ENCODE measurements at places on chromosomes 7 and 10.

DNA sequence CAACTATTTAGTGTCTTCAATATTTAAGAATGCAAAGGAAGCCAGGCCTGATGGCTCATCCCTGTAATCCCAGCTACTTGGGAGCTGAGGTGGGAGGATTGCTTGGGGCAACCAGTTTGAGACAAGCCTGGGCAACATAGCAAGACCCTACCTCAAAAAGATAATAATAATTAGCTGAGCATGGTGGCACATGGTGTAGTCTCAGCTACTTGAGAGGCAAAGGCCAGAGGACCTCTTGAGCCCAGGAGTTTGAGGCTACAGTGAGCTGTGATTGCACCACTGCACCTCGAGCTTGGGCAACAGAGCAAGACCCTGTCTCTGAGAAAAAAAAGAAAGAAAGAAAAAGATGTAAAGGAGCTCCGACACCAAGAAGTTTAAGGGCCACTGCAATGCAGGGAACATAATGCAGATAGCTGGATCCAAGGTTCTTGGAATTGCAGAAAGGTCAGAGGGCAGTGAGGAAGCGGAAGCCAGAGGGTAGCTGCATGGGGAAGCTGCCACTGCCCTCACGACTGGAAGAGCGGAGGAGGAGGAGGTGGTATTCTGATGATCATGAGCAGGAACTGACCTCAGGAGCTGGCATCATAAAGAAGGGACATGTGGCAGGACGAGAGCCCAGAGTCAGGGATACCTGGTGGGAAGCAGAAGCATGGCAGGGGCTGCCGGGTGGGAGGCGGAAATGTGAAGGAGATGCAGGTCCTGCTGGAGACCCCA is 60.2 kb upstream of the PODXL start:
- no peak for DNase-seq

GRCh38 chr7:111933609-111934008 is 272.6 kb downstream of the DOCK4 start:
- no peak for DNase-seq

GRCh38 chr10:109914966-109915365 is 8.3 kb downstream of the XPNPEP1 start:
- no peak for DNase-seq

- DNase-seq = no peak
Observed at GRCh38 chr10:33473688-33474087, 139.2 kb upstream of the NRP1 start.

DNA sequence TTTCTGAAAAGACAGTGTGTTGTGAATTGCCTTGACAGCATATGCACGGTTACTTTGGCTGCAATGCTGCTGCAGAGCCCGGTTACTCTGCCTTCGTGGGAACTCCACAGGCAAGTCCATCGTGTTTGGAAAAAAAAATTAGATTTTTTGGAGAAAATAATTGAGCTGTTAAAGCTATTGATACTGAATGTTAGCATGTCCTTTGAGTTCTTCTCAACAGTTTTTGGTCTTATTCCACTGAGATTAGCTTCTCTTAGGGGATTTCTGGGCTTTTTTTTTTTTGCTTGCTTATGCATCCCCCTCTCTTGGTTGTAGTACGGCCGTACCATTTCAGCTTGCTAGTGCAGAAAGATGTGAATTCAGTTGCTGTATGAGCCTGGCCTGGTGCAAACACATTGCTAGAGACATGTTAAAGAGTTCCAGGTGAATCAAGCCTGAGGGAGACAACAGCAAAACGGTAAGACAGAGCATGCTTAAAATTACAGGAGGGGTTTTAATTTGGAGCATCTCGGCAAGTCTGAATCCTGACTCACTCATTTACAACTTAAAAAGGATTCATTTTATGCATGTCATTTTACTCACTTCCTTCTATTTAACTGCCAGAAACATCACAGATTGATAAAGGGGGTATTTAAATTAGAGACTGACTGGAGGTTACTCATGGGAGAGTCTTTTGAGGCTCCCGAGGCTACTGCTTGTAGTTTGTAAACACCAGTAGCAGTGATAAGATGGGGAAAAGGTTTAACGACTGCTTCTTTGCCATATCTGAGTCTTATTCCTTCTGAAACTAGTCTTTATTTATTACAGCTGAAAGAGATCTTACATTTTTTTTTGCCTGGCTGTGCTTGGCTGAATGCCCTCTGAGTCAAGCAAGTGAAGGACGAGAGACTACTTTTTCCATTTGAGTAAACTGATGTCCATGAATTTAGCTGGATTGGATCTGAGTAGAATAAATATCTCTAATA is 113.7 kb downstream of the CDK14 start:
- DNase-seq = no peak

DNA sequence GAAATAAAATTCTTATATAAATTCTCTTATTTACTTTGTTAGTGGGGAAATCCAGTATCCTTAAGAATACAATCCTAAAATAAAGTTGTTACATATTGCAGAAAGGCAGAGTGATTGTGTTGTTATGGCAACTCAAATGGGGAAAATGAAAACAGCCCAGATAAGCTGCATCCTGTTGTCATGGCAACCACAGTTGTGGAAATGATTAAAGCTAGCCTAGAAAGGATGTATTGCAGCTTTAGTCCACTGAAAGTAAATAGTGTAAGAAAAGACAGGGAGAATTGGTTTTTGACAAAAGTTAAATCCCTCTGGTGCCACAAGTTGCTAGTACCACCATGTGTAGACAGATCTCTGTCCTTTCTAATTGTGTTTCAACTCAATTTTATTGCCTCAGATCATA is 43.2 kb downstream of the BTRC start:
- DNase-seq = peak; percentile 53

GRCh38 chr7:37719077-37719476 is 35.5 kb downstream of the GPR141 start:
- no peak for DNase-seq

DNA sequence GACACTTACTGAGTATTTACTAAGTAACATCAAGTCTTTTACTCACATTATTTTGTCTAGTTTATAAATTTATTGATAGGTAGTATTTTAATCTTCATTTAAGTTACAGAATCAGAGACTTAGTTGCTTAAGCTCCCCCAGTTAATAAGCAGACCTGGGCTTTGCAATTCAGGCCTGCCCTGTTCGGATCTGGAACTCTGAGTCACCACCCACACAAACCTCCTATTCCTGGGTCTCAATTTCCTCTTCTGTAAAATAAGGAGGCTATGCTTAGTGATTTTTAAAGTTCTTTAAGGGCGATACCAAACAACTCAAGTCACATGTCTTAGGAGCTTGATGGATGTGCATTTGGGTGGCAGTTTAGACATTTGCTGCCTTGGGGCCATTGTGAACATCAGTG is 3.5 kb upstream of the MGAM start:
- no peak for DNase-seq

DNA sequence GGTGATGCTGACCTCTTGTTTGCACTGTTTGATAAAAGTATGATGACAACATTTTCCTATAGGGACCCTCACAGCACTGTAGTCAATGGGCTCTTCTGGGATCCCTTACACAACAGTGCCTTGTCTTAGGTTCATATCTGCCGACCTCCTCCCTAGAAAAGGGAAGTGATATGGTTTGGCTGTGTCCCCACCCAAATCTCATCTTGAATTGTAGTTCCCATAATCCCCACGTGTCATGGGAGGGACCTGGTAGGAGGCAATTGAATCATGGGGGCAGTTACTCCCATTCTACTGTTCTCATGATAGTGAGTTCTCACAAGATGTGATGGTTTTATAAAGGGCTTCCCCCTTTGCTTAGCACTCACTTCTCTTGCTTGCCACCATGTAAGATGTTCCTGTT is 23.1 kb downstream of the ZC3HAV1 start:
- DNase-seq = no peak

DNA sequence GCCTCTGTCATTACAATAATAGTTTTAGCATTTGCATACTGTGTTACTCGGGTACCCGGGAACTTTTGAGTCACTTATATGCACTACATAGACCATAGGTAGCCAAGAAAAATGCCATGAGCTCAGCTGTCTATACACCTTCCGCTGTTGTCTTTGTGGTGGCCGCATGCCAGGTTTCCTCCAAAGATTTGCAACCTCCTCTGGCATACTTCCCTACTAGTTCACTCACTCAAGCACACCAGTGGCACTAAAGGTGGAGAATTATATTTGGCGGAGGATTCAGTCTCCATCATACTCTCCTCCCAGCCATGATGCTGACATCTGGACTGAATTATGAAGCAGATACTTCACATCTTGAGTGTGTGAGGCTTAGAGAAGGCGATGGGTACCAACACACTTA is 35.6 kb upstream of the GRB10 start:
- DNase-seq = no peak

Data from NCI-H82 (cell line).